ENCODE measurements at places on chromosomes 3 and 15.

GRCh38 chr15:94052711-94053110 lies 178.7 kb upstream of the MCTP2 start:
- no peak for DNase-seq

GRCh38 chr3:87837076-87837475 lies 221.7 kb downstream of the CGGBP1 start:
- no peak for DNase-seq

GRCh38 chr3:139547666-139548065 lies 8.1 kb upstream of the RBP1 start:
- DNase-seq, result no peak

GRCh38 chr3:123489400-123490004 lies 40.6 kb upstream of the ADCY5 start:
- peak; percentile 73 for DNase-seq

GRCh38 chr3:16392717-16393116 lies 120.8 kb downstream of the RFTN1 start:
- DNase-seq, result no peak

DNA sequence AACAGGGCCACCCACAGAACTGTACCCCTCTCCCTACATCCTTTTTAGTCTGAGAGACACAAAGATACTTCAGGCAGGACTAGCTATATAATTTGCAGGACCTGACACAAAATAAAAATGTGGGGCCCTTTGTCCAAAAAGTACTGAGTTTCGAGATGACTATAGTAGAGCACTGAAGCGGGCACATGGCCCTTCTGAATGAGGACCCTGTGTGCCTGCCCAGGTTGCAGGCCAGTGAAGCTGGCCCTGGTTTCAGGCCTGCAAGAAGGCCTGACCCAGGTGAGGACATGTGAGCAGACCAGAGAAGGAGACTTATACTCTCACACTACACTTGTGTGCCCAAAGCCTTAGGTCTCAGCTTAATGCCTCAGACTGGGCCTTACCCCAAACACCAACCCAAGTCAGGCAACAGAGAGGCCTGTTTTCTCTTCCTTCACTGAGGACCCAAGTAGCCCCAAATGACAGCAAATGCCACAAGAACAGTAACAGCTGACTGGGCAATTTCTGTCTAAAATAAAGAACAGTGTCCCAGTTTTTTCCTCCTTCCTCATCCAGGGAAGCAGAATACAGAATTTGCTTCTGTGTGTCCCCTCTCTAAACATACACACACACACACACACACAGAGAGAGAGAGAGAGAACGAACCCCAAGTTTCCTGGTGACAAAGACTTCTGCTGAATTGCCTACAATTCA lies 100.9 kb upstream of the ARHGEF3 start:
- no peak for DNase-seq

- no peak for DNase-seq
Observed at GRCh38 chr3:9500108-9501050, 53.2 kb downstream of the LHFPL4 start.

GRCh38 chr15:85149465-85150129 lies 167.9 kb downstream of the PDE8A start:
- DNase-seq, result no peak

DNA sequence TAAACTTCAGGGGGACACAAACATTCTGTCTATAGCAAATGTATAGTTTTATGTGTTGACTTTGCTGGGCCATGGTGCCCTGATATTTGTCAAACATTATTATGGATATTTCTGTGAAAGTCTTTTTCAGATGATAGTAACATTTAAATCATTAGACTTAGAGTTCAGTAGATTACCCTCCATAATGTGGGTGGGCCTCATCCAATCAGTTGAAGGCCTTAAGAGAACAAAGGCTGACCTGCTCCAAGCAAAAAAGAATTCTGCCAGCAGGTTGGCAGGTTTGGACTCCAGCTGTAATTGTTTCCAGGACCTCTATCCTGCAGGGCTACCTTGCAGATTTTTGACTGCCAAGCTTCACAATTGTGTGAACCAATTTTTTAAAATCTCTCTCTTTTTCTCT lies 1250.9 kb downstream of the ROBO1 start:
- no peak for DNase-seq

GRCh38 chr15:87758794-87759418 lies 497.6 kb downstream of the NTRK3 start:
- no peak for DNase-seq

- DNase-seq, result no peak
Observed at GRCh38 chr3:126494204-126494969, 18.7 kb upstream of the ZXDC start.

DNA sequence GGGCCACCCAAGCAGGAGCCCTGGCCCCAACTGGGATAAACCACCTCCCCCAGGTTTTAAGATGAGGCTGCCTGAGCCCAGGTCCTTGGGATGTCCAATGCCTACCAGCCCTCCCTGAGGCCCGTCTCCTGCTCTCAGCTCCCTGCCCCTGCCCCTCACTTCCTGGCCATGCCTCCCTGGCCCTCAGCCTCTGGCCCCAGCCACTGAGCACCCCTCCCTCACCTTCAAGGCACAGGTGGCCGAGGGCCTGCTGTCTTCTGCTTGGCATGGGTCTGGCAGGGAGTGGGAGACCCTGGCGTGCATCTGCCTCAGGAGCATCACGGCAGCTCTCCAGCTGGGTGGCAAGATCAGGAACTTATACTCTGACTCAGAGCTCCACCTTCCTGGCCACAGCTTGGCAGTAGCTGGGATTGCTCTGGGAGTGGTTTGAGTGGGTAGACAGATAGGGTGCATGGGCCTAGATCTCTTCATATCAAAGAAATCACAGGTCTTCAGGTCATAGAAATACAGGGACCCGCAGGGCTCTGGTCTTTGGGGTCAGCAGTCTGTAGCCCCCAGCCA lies at the start of gene PLA2G4E:
Gene PLA2G4E, minus strand, starts transcription at position 330 of the 561 bp plus-strand sequence. Its CDS starts 12 bp downstream, at position 318.
- DNase-seq, result no peak

DNA sequence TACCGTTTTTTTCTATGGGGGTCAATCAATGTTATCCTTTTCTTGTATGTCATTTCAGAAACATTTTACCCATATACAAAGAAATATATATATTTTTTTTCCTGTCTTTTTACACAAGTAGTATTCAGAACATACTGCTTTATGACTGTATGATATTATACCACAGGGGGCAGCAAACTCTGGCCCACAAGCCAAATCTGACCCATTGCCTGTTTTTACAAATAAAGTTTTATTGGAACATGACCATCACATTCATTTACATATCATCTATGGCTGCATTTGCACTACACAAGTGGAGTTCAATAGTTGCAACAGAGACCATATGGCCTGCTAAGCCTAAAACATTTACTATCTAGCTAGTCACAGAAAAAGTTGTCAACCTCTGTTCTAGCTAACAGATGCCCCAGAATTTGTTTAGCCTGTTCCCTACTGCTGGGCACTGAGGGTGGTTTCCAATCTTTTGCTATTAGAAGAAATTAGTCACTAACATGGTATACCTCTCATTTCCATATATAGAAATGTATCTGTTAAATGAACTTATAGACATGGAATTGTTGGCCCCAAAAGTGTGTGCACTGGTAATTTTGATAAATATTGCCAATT lies 57.7 kb downstream of the BFSP2 start:
- peak; percentile 52 for DNase-seq

- peak; percentile 11 for DNase-seq
Observed at GRCh38 chr15:50315814-50316630, 39.0 kb downstream of the GABPB1 start.

- DNase-seq, result no peak
Observed at GRCh38 chr3:101932326-101933068, 83.2 kb downstream of the NFKBIZ start.

DNA sequence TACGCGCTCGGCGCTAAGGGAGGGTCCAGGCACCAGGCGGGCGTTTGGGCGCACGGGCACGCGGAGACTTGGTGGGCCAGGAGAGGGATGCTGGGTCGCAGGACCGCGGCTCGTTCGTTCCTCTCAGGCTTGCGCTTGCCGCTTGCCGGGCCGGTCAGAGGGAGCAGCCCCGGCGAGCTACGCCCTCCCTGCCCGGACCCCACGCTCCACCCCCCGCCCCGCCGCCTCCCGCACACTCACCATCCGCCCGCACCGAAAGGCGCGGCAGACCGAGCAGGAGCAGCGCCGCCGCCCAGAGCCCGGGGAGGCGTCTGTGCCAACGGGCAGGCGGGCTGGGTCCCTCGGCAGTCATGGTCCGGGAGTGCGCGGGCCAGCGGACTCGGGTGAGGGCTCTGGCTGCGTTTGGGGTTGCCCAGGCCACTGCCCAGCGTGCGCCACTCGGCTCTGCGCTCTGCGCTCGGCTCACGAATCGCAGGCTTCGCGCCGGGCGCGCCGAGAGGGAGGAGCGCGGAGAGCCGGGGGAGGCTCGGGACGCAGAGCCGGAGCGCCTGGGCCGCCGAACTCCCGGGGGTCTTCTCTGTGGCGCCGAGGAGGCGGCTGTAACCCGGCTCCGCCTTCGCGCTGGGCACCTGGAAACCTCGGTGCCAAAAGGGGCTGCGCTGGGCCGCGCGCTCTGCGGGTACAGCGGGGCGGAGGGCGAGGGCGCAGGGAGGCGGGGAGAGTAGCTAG lies at the start of gene SUSD5:
Gene SUSD5, minus strand, starts transcription at position 365 of the 729 bp plus-strand sequence. Its CDS starts 13 bp downstream, at position 352.
- no peak for DNase-seq

DNA sequence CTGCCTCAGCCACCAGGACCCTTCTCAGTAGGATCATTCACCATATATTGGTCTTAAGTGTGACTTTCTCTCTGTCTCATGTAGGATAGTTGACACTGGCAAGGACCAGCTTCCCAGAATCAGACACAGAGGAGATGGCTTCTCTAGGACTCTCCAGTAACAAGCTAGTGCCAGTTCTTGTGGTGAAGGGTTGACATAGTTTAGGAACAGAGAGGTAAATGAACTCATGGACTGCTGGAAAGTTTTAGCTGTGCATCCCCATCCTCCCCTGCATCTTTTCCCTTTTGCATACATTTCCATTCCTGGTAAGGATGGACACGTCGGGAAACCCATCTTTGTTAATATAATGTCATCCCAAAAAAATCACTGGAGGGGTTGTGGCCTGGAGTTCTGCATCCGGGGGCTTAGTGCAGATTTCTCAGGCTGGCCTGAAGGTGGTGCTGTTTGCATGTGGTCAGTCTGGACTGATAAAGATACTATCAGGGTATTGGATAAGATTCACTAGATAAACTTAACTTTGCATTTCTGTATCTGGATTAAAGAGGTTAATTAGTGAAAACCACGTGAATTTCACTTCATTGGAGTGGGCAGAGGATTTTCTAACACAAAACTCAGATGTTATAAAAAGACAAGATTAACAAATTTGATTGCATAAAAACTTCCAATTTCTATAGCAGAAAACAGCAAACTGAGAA lies 110.8 kb downstream of the TBC1D2B start:
- DNase-seq, result peak; percentile 21

- DNase-seq, result no peak
Observed at GRCh38 chr15:94353488-94353820, 122.1 kb downstream of the MCTP2 start.

DNA sequence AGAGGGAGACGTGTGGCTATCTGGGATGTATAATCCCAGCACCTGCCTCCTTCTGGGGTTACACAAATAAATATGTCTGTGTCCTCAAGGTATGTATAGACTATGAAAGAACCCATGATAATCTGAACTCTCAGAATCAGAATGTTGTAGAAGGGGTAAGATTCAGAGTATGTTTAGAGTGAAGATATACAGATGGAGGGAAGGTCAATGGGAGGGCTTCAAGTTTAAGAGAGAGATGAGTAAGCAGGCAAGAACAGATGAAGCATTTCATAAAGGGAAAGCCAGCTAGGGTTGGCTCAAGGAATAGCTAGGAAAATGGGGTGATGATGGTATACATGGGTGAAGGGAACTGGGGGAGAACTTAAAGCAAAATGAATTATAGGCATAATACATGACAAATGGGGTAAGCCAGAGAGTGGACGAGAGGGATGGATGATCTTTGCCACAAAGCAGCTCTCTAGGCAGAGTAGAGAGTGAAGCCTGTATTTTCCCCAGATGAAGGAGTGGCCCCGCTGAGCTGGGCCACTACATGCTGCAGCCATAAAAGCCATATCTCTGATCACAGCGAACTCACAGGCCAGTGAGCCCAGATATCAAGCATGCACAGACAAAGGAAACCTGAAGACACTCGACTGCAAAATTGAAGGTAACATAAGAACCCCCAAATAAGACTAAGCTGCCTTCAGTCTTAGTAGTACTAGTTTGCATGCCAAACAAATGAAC lies 15.9 kb upstream of the ZBTB38 start:
- no peak for DNase-seq

DNA sequence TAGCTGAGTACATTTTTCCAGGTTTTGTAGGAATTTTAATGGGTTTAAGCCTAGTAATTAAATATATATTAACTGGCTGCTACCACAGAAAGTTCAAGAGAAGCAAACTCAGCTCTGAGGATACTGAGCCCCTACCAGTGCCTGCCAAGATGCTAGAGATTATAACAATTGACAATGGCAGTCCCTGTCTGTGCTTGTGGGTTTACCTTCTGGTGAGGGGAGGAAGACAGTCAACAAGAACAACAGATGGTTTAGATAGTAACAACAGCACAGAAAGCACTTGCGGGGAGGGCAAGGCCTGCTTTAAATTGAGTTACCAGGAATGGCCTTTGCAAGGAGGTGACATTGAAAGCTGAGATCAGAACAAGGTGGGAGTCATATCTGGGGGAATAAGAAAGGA lies 56.6 kb upstream of the ARHGEF3 start:
- peak; percentile 24 for DNase-seq

GRCh38 chr15:69469467-69470201 lies 17.0 kb downstream of the RPLP1 start:
- no peak for DNase-seq

- peak; percentile 31 for DNase-seq
Observed at GRCh38 chr3:146187334-146187950, 26.5 kb upstream of the PLOD2 start.

- DNase-seq, result no peak
Observed at GRCh38 chr15:83166218-83166617, 41.4 kb downstream of the HDGFL3 start.

- no peak for DNase-seq
Observed at GRCh38 chr15:62277816-62278394, 112.8 kb upstream of the C2CD4B start.

DNA sequence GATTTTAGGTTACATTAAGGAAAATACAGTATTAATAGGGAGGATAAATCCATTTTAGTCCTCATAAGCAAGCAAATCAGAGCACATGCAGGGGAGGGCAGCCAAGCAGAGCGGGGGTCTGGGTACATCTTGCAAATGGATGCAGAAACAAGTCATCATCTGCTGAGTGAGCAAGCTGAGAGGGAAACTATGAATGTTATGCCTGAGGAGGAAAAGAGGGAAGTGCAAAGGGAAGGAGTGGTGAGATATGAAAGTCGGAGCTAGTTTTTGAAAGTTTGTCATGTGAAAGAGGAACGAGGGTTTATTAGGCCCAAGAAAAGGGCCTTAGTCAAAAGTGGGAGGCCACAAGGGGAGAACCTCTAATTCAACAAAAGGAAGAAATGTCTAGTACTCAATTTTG lies 15.4 kb downstream of the PTX3 start:
- DNase-seq, result no peak

GRCh38 chr15:49174902-49175301 lies 4.9 kb downstream of the GALK2 start:
- no peak for DNase-seq

GRCh38 chr15:48627260-48627940 lies 18.1 kb downstream of the FBN1 start:
- DNase-seq, result no peak

DNA sequence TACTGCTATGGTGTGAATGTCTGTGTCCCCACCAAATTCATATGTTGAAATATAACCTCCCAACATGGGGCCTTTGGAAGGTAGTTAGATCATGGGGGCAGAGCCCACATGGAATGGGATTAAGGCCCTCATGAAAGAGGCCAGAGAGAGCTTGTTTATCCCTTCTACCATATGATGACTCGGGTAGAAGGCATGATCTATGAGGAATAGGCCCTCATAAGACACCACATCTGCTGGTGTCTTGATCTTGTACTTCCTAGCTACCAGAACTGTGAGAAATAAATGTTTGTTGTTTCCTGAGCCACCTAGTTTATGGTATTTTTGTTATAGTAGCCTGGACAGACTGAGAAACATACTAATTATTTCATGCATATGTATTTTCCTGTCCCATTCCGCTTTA lies 51.9 kb downstream of the WWTR1 start:
- no peak for DNase-seq

Data from NCI-H1694 (cell line).